NCI-H1092 (cell line): ENCODE measurements at places on chromosomes 3 and 15.

DNA sequence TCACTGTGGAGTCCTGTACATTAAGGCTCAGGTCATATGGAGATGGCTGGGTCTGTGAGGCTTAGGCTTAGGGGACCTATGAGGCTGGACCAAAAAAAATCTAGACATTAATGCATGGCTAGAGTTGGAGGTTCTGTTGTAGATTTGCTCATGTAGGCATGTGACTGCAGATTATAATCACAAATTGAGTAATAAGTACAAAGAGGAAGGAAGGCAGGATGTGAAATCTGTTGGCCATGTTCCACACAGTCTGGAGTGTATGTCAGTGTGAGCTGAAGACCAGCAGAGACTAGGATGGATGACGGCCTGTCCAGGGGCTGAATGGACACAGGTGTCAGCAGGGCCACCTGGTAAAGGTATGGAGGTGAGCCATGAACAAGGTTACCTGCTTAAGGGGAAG, at the start of gene ST3GAL6:
TSS of gene ST3GAL6 (plus strand) at position 265 of the 400 bp plus-strand sequence. CDS start 5,101 bp downstream, outside the sequence.
- DNase-seq = no peak

- DNase-seq = no peak
Observed at GRCh38 chr15:40358471-40359353, 693 bp downstream of the DISP2 start.

GRCh38 chr3:61414456-61414855, 146.9 kb upstream of the PTPRG start:
- no peak for DNase-seq

- DNase-seq = no peak
Observed at GRCh38 chr3:101695779-101696372, 9.4 kb upstream of the RPL24 start.

GRCh38 chr3:53464424-53464823, 30.0 kb upstream of the CACNA1D start:
- DNase-seq = no peak

GRCh38 chr3:86618706-86619105, 372.2 kb downstream of the VGLL3 start:
- DNase-seq = no peak

GRCh38 chr3:192834428-192834827, 83.2 kb downstream of the MB21D2 start:
- no peak for DNase-seq

DNA sequence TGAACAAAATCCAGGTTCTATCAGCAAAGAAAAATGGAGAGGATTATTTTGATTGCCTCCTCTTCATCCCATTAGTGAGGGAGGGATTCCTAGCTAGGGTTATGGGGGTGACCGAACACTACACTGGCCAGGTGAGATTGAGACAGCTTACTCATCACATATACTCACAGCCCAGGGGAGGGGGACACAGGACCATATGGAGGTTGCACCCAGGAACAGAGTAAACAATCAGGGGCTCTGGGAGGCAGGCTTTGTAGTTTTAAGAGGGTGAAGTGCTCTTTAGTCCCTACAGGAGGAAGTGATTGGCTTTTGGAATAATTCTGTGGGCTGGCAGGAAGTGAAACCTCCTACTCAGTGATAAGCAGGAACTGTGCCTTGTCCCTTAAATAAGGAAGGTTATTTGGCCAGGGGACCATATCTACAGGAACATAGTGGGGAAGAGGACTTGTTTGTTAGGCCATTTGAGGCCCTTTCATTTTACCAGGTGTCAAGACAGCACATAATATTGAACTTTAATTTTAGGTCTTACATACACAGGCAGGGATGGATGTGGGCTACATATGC, 17.5 kb upstream of the KCTD6 start:
- no peak for DNase-seq

DNA sequence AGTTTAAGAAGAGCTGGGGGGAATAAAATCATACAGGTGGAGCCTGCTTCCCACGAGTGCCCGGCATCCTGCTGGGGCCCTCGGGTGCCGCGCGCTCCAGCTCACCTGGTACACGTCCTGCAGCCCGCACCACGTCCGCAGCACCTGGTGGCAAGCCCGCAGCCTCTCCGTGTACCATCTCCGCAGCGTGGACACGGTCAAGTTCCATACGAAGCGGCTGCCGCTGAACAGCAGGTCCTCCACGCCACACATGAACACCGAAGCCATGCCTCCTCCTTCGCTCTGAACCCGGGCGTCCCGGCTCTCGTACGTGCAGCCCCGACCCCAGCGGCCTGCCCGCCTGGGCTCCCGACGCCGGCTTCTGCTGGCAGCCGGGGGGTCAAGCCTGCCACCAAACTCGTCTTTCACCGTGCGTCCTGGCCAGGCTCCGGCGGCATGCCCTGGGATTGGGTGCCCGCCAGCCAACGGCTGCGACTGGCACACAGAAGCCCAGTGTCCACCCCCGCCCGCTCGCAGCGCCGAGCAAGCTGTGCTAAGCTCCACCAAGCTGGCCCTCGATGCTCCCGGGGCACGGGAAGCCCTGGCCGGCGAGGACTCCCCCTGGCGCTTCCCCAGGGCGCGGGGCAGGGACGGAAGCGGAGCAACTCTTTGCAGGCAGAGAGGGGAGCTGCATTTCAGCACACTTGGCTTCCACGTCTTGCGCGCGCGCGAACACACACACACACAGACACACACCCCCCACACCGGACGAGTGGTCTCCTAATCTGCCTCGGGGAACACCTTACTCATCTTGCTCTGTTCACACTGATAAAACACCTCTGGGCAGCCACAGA, at the start of gene FRMD4B:
TSS of gene FRMD4B (minus strand) at position 366 of the 833 bp plus-strand sequence. CDS start at position 267, 99 bp downstream.
- peak; percentile 1 for DNase-seq

DNA sequence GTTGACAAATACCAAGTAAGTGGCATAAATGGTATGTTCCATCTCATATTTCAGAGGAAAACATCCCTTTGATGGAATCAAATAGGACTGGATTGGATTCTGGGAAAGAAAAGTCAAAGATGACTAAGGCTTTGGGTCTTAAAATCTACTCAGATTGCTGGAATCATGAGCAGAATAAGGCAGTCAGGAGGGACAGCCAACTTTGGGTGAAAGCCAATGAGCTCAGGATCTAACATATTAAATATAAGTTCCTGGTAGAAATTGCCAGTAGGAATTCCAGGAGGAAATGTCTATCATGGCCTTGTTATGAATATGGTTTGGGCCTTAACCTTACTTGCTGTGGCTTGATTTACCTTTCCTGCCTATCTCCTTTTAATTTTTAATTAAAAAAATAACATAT, 55.3 kb downstream of the ISL2 start:
- DNase-seq = no peak

GRCh38 chr3:14886101-14886500, 61.3 kb upstream of the NR2C2 start:
- DNase-seq = no peak

DNA sequence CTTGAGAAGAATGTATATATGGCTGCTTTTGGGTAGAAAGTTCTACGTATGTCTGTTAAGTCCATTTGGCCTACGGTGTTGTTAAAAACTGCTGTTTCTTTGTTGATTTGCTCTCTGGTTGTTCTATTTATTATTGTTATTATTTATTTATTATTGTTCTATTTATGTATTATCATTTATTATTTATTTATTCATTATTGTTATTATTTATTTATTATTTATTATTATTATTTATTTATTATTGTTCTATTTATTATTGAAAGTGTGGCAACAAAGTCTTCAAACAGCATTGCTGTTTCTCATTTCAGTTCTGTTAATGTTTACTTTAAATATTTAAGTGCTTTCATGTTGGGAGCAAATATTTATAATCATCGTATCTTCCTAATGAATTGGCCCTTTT, 66.7 kb downstream of the SI start:
- DNase-seq = no peak

DNA sequence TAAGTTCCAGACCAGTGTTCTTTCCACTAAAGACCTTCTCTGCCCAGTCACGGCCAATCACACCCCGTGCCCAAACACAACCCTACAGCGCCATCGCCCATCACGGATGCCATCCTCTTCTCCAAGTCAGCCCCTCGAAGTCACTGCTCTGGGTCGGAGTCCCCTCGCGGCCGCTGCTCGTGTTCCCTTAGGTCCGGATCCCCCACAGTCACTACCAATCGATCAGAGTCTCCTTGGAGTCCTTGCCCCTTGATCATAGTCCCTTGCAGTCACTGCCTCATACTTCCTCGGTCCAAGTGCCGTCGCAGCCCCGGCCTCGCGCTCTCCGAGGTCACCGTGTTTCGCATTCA, 461 bp downstream of the PCYT1A start:
- no peak for DNase-seq

DNA sequence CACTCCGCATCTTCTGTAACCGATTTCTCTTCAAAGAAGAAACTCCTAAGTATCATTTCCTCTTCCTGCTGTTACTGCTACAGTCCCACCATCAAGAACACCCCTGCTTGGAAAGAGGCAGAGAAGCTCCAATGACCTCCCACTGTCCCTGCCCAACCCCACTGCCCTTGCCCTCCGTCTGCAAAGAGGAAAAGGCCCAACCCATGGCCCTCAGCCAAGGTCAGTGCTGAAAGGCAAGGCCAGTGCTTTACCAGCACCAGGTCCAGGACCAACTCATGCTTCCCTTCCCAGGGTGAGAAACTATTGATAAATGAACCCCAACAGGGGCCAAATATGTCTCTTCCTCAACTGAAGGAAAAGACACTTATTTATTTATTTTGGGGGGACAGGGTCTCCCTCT, 22.5 kb downstream of the FAM240A start:
- no peak for DNase-seq

GRCh38 chr3:122101646-122102045, 46.5 kb downstream of the CD86 start:
- DNase-seq = peak; percentile 58

DNA sequence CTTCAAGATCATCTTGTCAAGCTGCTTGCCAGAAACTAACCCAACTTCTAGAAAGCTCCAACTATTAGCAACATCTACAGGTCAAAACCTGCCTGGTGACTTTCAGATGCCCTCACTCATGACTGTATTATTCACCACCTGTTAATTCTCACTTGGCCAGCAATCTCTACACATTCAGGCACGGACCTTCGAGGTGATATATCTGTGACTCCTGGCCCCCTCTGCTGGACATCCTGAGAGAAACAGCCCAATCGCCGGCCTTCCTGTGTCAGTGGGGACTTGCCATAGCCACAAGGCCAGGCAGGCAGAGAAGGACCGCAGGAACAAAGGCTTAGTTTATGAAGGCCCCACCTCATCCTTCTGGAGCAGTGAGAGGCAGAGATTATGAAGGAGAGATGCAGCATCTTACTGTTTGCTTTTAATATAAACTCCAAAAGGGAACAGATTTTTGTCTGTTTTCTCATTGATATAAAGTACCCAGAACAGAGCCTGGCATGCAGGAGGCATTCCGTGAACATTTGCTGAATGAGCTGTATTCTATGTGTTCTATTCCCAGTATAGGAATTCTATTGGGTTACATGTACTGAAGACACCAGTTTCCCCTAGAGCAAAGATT, 24.4 kb upstream of the OCA2 start:
- DNase-seq = no peak

DNA sequence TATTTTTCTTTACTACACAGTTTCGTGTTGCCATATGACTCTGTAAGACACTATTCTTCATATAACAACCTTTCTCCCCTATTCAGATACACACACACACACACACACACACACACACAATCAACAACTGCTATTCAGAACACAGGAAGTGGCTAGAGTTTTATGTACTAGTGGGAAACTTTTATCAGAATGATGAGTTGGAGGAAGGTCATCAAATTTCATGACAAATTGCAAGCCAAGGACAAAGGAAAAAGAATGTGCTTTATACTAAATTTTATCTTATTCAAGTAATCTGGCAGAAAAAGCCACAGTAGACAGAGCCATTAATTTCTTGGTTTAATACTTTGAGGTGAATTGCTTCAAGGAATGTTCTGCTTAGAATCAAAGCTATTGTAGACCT, 899.8 kb downstream of the ROBO2 start:
- no peak for DNase-seq

DNA sequence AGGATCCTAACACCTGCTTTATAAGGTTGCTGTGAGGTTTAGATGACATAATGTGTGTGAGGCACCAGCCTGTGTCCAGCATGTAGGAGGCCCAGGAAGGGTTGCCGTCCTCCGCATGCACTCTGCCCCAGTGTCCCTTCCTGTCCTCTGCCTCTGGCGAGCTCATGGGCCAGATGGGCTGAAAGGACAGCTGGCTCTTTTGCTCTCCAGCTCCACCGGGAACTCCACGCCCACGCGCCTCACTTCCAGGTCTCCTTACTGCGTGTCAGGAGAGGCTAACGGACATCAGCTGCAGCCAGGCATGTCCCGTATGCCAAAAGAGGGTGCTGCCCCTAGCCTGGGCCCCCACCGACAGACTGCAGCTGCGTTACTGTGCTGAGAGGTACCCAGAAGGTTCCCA, 12.2 kb downstream of the MUC20 start:
- DNase-seq = no peak

GRCh38 chr15:87369269-87369668, 887.3 kb downstream of the NTRK3 start:
- DNase-seq = no peak

GRCh38 chr3:46812237-46812791, 50.9 kb downstream of the MYL3 start:
- DNase-seq = no peak

DNA sequence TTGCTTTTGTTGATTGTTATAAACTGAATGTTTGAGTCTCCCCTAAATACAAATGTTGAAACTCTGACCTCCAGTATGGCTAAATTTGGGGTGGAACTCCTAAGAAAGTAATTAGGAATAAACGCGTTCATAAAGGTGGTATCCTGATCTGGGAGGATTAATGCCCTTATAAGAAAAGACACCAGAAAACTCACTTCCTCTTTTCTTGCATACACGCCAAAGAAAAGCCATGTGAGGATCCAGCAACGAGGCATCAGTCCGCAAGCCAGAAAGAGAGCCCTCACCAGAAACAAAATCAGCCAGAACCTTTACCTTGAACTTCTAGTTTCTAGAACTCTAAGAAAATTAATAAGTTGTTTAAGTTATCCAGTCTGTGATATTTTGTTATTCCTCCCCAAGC, 37.4 kb upstream of the AZI2 start:
- no peak for DNase-seq

DNA sequence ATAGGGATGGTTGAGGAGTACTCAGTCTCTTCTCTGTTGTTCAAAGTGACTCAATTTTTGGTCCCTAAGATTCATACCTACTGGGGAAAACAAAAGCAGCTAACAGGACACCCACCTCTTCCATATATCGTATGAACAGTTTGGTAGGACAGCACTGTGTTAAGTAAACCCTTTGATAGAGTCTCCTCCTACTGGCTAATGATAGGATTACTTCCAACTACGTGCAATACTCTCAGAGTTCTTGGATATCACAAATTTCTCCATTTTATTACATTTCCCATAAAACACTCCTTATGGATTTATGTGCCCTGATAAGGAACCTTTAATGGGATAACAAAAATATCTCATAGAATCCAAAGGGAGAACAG, 200.2 kb upstream of the GOLGA6L4 start:
- no peak for DNase-seq
